ENCODE measurements at places on chromosomes 6 and 20. TPM values are rescaled to one million over a fixed set of nuclear protein-coding genes. Genes with fewer than 3 reads are reported as not detected.
A peak's percentile ranks its signal among the peaks of the same experiment; 100 is the strongest.

GRCh38 chr6:116159782-116160524 is 34.0 kb upstream of the COL10A1 start:
- no peaks in the 10 kb centered on the region for H3K27me3 ChIP-seq
- H3K4me3 ChIP-seq: no peak overlapping the region
- DNase-seq: no peak
- H3K27ac ChIP-seq: no peak overlapping the region

GRCh38 chr20:59813948-59814839 is 119.2 kb downstream of the SYCP2 start:
- H3K36me3 ChIP-seq: no peaks in the 10 kb centered on the region

DNA sequence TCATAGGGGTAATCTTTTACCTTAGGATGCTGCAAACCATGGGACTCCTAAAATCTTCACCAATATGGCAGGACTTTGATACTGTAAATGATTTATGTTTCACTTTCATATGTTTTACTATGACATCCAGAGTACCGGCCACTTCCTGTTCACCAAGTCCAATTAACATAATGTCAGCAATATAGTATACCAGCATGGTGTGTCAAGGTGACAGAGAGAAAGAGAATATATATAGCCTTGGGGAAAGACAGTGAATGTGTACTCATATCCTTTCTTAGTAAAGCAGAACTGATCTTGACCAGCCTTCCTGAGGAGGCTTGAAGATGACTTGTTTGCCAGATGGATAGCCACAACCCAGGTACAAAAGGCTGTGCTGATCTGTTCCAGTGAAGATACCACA is 127.9 kb downstream of the NRN1 start:
- no peaks in the 10 kb centered on the region for H3K27me3 ChIP-seq
- no peak overlapping the region for H3K27ac ChIP-seq
- H3K4me1 ChIP-seq: no peaks in the 10 kb centered on the region
- no peaks in the 10 kb centered on the region for H3K36me3 ChIP-seq
- no peak overlapping the region for H3K4me3 ChIP-seq
- no peak for DNase-seq

Gene NEU1
- 27.1 TPM for total RNA-seq

GRCh38 chr6:52537001-52537753 is 39.7 kb downstream of the TRAM2 start:
- no peak for DNase-seq
- no peaks in the 10 kb centered on the region for H3K27me3 ChIP-seq
- peaks cover 15% of the 10 kb centered on the region for H3K4me1 ChIP-seq
- no peak overlapping the region for H3K27ac ChIP-seq
- H3K4me3 ChIP-seq: no peak overlapping the region
- peaks cover 20% of the 10 kb centered on the region for H3K36me3 ChIP-seq

DNA sequence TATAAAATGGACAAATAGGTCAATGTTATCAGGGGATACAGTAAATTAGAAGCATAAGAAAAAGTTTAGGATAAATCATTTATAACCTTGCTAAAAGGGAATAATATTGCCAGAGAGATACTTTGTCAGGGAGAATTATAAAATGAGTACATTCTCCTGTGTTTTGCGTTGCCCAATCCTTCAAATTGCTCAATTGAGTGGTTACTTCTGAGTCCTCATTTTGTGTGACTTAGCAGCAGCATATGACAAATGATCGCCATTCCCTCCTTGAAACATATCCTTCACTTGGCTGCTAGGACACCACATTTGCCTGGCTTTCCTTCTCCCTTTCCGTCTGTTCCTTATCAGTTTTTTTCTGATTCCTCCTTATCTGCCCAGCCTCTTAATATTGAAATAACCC is 106.7 kb upstream of the FLRT3 start:
- no peaks in the 10 kb centered on the region for H3K27me3 ChIP-seq
- no peak overlapping the region for H3K27ac ChIP-seq
- no peak overlapping the region for H3K4me3 ChIP-seq
- H3K36me3 ChIP-seq: no peaks in the 10 kb centered on the region
- no peak for DNase-seq

Gene TENT5A
- total RNA-seq: 23.1 TPM

- H3K36me3 ChIP-seq: no peaks in the 10 kb centered on the region
- H3K4me3 ChIP-seq: no peak overlapping the region
- peaks cover 32% of the 10 kb centered on the region for H3K4me1 ChIP-seq
- no peaks in the 10 kb centered on the region for H3K27me3 ChIP-seq
Observed at GRCh38 chr20:17834804-17835203, 133.8 kb downstream of the SNX5 start.

DNA sequence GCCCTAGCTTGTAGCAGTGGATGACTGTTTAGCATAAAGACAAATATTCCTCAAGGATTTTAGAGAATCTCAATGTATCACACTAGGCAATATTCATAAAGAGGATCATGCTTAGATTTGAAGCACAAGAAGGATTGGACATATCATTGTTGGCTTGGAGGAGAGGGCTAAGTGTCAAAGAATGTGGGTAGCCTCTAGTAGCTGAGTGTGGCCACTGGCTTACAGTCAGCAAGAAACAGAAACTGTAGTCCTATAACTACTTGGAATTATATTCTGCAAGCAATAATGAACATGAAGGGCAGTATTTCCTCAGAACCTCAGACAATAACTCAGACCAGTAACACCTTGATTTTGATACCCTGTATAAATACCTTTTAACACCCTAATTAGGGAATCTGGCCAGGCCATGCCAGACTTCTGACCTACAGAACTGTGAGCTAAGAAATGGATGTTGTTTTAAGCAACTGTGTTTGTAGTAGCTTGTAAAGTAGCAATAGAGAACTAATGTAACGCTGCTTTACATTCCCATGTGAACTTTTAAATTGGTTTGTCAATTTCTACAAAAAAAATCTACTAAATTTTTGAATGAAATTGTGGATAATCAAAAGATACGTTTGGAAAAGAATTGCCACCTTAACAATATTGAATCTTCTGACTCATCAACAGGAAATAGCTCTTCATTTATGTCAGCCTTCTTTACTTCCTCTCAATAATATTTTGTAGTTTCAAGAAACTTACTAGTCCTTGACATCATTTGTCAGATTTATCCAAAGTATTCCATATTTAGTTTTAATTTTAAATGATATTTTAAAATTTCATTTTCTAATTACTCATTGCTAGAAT is 65.2 kb upstream of the RSPO3 start:
- no peak overlapping the region for H3K27ac ChIP-seq
- DNase-seq: no peak
- H3K4me1 ChIP-seq: no peaks in the 10 kb centered on the region
- H3K4me3 ChIP-seq: no peak overlapping the region

DNA sequence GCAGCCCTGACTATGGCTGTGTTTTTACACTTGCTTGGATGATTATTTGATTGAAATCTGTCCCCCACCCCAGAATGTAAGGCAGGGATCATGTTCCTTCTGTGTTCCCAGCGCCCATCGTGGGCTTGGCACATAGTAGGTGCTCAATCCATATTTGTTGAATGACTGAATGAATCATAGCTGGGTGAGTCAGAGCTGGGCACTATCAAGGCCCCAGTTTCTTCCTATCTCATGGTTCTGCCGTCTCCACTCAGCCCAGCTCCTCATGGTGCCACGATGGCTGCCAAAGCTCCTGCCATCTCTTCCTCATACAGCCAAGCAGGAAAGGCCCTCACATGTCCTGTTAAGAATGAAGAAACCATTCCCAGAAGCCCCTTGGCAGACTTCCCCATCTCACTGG is 29.0 kb downstream of the CEBPB start:
- peaks cover 2% of the 10 kb centered on the region for H3K27me3 ChIP-seq
- DNase-seq: no peak
- no peaks in the 10 kb centered on the region for H3K36me3 ChIP-seq
- H3K27ac ChIP-seq: no peak overlapping the region
- H3K4me3 ChIP-seq: no peak overlapping the region
- no peaks in the 10 kb centered on the region for H3K4me1 ChIP-seq

Gene RBM24
- 157 TPM for total RNA-seq

DNA sequence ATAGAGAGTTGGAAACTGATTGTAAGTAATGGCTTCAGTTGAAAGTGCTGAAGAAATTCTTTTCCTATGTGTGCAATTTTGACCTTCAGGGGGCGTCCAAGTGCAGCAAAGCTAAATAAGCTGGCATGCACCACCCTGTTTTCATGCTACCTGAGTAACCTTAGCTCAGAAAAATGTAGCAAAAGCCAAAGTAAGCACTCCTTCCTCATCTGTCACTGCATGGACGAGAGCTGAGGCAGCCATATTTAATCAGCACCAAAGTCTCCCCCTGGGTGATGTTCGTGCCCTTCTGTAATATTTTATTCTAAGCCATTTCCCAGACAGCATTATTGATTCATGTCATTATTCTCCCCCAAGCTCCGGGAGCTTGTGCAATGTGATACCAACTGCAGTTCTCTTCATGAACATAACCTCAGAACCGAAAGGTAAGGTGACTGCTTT is 123.1 kb downstream of the RPS12 start:
- H3K4me1 ChIP-seq: peaks cover 10% of the 10 kb centered on the region
- H3K36me3 ChIP-seq: no peaks in the 10 kb centered on the region
- H3K27me3 ChIP-seq: no peaks in the 10 kb centered on the region
- peak; percentile 62 for DNase-seq
- H3K4me3 ChIP-seq: no peak overlapping the region

GRCh38 chr20:12969071-12969669 is 39.6 kb upstream of the SPTLC3 start:
- H3K27ac ChIP-seq: no peak overlapping the region
- peaks cover 3% of the 10 kb centered on the region for H3K4me1 ChIP-seq
- no peaks in the 10 kb centered on the region for H3K27me3 ChIP-seq

- no peak overlapping the region for H3K27ac ChIP-seq
- no peak overlapping the region for H3K4me3 ChIP-seq
- H3K4me1 ChIP-seq: peaks cover 9% of the 10 kb centered on the region
- H3K36me3 ChIP-seq: peaks cover 3% of the 10 kb centered on the region
- no peak for DNase-seq
Observed at GRCh38 chr6:337805-338368, 45.6 kb downstream of the DUSP22 start.

Gene PTCRA
- not detected for total RNA-seq

Gene GHRH
- not detected for total RNA-seq

DNA sequence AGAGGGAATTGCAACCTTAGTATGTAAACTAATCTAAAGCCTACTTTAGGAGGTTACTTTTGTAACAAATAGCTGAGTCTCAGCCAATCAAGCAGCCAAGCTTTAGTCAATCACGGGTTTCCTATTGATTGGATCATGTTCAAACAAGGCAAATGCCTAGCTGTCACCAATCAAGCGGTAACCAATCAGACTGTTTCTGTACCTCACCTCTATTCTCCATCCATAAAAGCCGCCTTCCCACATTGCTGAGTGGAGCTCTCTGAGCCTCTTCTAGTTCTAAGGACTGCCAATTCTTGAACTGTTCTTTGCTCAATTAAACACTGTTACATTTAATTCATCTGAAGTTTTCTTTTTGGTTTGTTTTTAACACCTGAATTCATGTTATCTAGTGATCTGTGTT is 148.4 kb upstream of the BMP5 start:
- H3K4me3 ChIP-seq: no peak overlapping the region
- H3K27me3 ChIP-seq: no peaks in the 10 kb centered on the region
- H3K4me1 ChIP-seq: peaks cover 4% of the 10 kb centered on the region
- no peak for DNase-seq
- no peaks in the 10 kb centered on the region for H3K36me3 ChIP-seq

GRCh38 chr6:34332251-34333198 is 59.9 kb downstream of the NUDT3 start:
- no peak for DNase-seq
- H3K4me3 ChIP-seq: no peak overlapping the region
- no peaks in the 10 kb centered on the region for H3K4me1 ChIP-seq
- H3K27ac ChIP-seq: no peak overlapping the region
- H3K36me3 ChIP-seq: peaks cover 10% of the 10 kb centered on the region

DNA sequence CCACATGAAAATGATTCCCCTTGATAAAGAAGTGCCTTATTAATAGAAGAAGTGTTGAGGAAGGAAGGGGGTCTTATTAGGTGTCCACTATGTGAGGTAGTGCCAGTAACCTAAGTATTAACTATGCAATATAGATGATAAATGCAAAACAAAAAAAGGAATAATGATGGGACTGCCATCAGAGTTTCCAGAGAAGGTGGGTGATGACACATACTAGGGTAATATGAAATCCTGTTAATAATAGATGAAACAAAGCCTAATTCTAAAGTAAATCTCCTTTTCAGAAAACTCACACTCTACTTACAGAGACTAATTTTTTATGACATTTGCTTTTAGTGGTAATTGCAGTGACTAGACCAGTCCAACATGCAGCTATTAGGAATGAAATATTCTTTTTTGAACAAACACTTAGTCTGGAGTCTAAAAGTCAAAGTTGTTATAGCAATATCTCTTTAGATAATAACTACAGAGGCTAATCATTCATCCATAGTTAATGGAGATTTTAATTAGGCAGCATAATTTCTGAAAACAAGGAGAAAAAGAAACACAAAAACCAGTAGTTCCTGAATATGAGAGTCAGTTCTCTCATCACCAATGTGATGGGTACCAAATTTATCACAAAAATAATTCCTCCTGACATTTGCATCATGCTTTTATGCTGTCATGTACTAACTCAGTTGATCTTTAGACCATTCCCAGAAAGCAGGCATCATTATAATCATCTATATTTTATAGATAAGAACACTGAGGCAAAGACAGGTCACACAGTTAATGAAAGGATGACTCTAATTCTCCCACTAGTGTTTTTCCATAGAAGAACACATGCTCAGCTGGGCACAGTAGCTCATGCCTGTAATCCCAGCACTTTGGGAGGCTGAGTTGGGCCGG is 208.8 kb upstream of the ARG1 start:
- H3K27me3 ChIP-seq: no peaks in the 10 kb centered on the region
- no peaks in the 10 kb centered on the region for H3K36me3 ChIP-seq
- H3K4me3 ChIP-seq: no peak overlapping the region
- peaks cover 8% of the 10 kb centered on the region for H3K4me1 ChIP-seq
- H3K27ac ChIP-seq: no peak overlapping the region
- DNase-seq: no peak

Gene PRDM13
- 0.04 TPM for total RNA-seq

Gene PREX1
- total RNA-seq: 17.3 TPM

Gene SAPCD1
- total RNA-seq: 2.7 TPM

DNA sequence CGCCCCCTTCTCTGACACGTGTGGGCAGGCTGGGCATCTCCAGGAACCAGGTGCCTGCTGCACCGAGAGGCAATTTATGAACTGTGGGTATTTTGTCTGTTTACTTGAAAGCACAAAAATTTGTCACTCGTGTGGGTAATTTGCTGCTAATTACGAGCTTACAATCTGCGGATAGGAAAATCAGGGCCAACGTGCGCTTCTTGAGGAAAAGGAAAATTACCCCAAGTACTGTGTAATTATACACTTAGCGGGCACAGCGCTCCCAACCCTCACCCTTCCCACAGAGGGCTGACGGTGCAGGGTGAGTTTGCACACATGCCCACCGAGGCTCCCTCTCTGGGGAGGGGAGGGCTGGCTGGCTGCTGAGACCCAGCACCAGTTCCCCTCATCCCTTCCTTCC is 25.3 kb upstream of the MDGA1 start:
- H3K27ac ChIP-seq: no peak overlapping the region
- DNase-seq: no peak

- no peaks in the 10 kb centered on the region for H3K27me3 ChIP-seq
- H3K36me3 ChIP-seq: no peaks in the 10 kb centered on the region
- DNase-seq: no peak
- H3K4me3 ChIP-seq: no peak overlapping the region
- peaks cover 52% of the 10 kb centered on the region for H3K4me1 ChIP-seq
- H3K27ac ChIP-seq: no peak overlapping the region
Observed at GRCh38 chr20:50049442-50050026, 63.4 kb downstream of the UBE2V1 start.

- H3K4me3 ChIP-seq: no peak overlapping the region
- peaks cover 23% of the 10 kb centered on the region for H3K4me1 ChIP-seq
- H3K36me3 ChIP-seq: peaks cover 4% of the 10 kb centered on the region
Observed at GRCh38 chr6:148463671-148464070, 121.0 kb downstream of the SASH1 start.

Gene CDKN1A
- total RNA-seq: 61.8 TPM

Gene PROKR2
- total RNA-seq: not detected
